ENCODE measurements at places on chromosomes 1 and 21. TPM values are rescaled to one million over a fixed set of nuclear protein-coding genes. Genes with fewer than 3 reads are reported as not detected.
A peak's percentile ranks its signal among the peaks of the same experiment; 100 is the strongest.

MEX3A gene
- polyA plus RNA-seq = 26.5 TPM

NBPF6 gene
- not detected for polyA plus RNA-seq

KLHDC7A gene
- not detected for polyA plus RNA-seq

SLC27A3 gene
- polyA plus RNA-seq = 56.9 TPM

LAD1 gene
- polyA plus RNA-seq = 50.4 TPM

PLEKHN1 gene
- 1.2 TPM for polyA plus RNA-seq

BRDT gene
- not detected for polyA plus RNA-seq

MATN1 gene
- 0.85 TPM for polyA plus RNA-seq

IGFN1 gene
- 3.1 TPM for polyA plus RNA-seq

DISC1 gene
- polyA plus RNA-seq = 6.8 TPM

NR5A2 gene
- polyA plus RNA-seq = 4.3 TPM

LAPTM5 gene
- polyA plus RNA-seq = 23.7 TPM

TRABD2B gene
- polyA plus RNA-seq = 5.0 TPM

OR2L2 gene
- polyA plus RNA-seq = not detected

TMOD4 gene
- polyA plus RNA-seq = 62.2 TPM

DNA sequence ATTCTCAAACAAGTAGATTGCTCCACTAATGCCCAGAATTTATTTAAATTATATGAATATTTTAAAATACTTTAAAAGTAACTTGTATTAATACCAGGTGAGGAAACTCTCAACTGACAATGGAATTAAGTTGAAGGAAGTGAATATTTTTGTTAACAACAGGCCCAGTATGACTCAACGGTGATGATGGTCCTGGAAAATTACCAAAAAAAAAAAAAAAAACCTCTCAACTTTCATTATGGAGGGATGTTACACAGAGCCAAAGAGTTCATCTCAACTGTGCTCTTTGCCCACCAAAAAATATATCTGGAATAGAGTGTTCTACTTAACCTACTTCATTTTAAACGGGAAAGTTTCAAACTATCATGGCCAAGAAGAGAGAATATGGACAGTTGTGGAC is 28.3 kb downstream of the CFH start:
- DNase-seq = no peak

DNA sequence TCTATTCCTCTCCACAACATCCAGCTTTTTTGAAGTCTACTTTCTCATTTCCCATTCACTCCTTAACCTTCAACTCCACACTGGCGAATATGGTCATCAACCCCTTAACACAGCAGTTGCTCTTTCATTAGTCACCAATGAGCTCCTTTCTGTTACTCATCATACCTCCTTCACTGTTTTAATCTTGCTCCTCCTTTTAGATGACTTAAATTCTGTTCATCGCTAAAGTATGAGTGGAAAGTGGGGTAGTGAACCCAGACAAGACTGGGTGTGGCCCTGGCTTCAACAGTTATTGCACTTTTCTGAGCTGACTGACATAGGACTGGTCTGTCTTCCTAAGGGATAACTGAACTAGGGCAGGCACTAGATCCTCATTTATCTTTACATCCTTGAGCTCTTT is 51.3 kb downstream of the AKT3 start:
- DNase-seq = no peak

DNA sequence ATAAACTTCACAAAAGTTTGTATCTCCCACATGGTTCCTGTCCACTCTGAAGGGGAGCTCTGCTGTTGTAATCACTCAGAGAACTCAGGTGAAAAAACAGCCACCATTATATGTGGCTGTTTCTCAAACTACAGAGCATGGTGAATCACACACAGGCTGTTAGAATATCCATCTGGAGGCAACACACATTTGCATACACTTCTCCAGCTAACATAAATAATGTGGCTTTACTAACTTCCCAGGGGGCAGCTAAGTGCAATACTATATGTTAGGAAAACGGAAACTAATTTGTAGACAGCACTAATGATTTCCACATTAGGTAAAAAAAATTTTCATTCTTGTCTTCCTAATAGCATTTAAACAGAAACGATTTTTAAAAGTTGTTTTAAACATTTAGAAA is 49.3 kb downstream of the PTGFR start:
- no peak for DNase-seq

DNA sequence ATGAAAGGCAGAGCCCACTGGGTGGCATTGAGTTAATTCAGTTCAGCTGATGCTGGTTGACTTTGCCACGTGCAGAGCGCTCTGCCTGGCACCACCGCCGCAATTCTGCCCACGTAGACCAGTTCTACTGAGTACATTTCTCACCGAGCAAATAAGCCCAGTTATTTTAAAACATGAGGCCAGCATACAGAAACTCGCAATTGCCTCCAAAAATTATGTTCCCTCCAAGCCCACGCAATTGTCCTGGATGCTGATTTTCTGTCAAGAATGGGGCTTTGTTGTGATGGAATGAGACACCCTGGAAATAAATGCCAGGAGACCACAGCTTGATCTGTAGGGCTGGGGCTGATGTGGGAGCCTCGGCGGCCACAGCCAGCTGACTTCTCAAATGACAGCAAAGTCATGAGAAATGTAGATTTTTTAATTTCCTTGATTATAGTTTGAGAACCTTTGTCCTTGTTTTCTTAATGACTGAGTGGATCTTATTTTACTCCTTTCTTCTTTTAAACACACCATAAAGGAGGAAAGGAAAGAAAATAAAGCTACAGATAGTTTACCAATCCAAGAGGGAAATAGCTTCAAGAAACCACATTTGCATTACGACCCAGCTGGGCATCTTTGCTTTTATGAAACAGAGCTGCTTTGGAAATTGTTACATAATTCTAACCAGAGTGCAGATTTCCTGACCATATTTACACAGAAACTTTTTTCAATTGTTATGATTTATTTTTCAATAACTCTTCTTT is 11.6 kb upstream of the PARP1 start:
- no peak for DNase-seq

DNA sequence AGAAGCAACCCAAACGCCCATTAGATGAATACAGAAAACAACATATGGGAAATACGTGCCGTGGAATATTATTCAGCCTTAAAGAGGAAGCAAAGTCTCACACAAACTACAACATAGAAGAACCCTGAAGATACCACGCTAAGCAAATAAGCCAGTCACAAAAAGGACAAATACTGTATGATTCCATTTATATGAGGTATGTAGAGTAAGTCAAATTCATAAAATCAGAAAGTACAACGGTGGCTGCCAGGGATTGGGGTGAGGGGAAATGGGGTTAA is 54.2 kb downstream of the SIPA1L2 start:
- DNase-seq = no peak

DNA sequence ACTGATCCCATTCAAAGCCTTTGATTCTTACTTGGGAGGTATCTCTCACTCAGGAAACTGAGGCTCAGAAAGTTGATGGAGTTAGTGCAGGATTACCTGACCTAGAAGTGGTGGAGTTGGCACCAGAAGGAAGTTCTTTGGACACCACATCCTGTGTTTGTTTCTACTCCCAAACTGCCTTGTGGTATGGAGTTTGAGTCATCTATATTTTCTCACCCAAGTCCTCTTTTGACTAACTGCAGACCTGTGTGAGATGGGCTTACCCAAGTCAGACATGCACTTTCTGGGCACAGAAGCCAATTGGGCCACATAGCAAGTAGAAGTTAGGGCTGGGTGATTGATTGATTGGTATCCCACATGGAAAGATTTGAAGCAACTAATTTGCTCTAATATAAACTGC is 36.1 kb downstream of the FGGY start:
- DNase-seq = no peak

DNA sequence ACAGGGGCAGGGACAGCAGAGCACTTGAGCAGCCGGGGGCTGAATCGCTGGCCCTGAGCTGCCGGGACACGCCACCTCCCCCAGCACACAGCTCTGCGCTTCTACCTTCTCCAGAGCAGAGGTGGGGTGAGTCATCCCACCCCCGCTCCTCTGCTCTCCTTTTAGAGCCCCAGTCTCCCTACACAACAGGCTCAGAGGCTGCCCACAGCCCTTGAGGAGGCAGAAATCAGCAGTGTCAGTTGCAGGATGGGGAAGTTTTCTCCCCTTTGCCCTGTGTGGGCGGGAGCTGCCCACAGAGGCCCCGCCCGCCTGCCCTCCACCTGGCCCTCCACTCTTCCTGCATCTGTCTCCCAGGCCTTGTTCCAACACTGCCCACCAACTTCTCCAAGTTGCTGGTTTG is 94.6 kb downstream of the STUM start:
- no peak for DNase-seq

- DNase-seq = no peak
These were observed 1.2 kb downstream of the PRMT2 start for GRCh38 chr21:46636550-46637285.

- no peak for DNase-seq
These were observed 56.7 kb downstream of the PRRX1 start for GRCh38 chr1:170720661-170721060.

GRCh38 chr1:38728585-38728908 is 131.0 kb downstream of the RRAGC start:
- DNase-seq = no peak

DNA sequence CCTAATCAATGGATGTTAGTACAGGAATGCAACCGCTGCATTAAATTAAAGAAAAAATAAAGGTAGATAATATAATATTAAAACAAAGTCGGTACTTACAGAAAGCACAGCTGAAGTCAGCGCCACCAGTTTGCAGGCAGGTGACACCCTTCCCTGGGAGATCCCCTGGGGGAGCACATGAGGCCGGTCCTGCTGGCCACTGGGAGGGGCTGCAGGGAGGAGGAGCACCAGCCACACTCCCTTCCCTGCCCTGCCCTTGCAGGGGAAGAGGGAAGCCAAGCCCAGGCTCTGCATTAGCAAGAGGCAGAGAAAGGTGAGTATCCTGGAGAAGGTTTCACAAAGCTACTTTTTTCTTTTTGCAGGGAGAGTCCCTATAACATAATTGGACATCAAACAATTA is 507.0 kb downstream of the AJAP1 start:
- no peak for DNase-seq

DNA sequence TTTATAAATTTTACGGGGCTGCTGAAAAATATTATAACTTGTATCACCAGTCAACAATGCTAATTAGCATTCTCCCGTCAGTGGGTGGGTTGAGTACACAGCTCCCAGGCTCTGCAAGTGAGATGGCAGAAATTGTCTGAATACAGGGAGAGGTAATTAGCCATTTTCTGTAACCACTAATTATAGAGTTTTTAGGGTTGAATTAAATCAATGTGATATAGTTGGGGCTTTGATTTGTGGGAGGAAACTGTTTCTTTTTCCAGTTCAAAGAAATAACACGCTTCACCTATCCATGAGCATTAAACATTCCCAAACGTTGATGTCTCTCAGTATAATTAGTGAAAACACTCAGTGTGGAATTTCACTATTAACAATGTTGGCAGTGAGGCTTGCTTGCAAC is 1.5 kb downstream of the VANGL1 start:
- DNase-seq = no peak

DNA sequence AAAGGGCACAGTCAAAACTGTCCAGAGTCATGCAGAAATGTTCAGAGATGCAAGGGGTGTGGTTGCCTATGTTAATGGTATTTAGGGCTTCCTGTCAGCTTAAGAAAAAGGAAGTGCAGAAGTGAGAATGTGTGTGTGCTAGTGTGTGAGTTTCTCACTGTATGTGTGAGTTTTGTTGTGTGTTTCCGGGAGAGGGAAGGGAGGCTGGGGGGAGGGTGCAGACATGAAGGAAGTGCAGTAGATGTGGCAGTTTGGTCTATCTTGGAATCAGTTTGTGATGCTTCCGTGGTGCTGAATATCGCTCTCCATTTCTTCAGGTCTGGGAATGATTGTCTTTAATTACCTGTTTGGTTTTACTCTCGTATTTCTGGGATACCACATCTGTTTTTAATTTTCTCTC is 16.5 kb upstream of the ATP6V1G3 start:
- DNase-seq = peak; percentile 25

GRCh38 chr1:22208973-22209378 is 66.1 kb upstream of the WNT4 start:
- DNase-seq = no peak

DNA sequence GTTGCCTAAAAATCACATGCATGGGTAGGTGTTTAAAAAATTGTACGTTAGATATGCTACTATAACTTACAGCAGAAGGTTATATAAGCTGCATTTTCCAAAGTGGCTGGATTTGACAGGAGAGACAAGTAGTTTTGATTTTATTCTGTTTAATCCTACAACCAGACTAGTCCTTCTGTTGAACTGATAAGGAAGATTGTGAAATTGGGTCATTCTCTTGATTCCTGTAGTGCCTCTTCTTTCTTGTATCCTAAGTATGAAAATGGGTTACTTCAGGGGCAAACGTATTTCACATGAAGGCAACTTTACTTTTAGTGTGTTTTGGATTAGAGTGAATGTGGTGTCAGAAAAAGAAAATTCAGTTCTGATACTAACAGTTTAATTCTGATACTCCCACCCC is 19.0 kb downstream of the CDC42 start:
- DNase-seq = no peak

DNA sequence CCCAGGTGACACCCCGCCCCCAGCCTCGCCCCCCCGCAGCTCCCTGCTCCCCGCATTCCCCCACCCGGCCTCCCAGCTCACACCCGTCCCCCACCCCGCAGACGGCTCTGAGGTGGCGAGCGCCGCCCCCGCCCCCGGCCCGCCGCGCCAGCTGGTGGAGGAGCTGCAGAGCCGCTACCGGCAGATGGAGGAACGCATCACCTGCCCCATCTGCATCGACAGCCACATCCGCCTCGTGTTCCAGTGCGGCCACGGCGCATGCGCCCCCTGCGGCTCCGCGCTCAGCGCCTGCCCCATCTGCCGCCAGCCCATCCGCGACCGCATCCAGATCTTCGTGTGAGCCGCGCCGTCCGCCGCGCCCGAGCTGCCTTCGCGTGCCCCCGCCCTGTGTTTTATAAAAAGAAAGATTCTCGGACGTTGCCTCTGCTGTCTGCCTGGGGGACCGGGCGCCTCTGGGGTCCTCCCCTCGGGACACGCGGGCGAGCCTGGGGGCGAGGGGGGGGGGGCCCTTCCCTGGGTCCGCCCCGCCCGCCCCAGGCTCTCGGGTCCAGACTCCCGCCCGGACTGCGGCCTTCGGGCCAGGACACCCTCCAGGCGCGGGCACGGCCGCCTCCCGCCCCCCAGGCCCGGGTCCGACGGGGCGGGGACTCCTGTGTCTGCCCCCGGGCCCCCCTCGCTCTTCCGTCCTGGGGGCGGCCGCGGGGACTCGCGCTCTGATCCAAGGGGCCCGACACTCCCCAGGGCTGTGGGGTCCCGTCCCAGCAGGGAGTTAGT is 1.6 kb upstream of the MMP23B start:
- DNase-seq = peak; percentile 92

GRCh38 chr1:118900643-118901440 is 87.3 kb downstream of the TBX15 start:
- no peak for DNase-seq

- DNase-seq = no peak
These were observed 12.9 kb downstream of the NRIP1 start for GRCh38 chr21:15051644-15052458.

Measured in muscle of arm (tissue), 14 donors.